SW480 (cell line): ENCODE measurements at places on chromosomes 5 and 9.

DNA sequence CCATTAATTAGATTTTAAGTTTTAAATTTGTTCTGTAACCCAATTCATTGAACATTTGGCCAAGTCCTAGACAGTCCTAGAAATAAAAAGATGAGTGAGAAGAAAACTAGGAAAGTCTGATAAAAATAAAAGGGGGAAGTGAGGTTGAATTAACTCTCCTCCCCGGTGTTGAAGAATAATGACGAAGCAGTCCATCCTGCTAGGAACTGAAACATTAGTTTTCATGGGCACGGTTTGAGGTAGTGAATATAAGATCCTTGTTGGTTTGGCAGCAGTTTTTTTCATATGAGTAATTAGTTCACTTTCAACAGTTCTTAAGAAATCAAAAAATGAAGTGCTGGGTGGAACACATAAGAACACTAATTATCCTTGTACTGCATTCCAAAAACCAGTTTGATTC, 103.1 kb downstream of the MTREX start:
- DNase-seq, result no peak

GRCh38 chr9:38145526-38146053, 76.6 kb upstream of the SHB start:
- no peak for DNase-seq

DNA sequence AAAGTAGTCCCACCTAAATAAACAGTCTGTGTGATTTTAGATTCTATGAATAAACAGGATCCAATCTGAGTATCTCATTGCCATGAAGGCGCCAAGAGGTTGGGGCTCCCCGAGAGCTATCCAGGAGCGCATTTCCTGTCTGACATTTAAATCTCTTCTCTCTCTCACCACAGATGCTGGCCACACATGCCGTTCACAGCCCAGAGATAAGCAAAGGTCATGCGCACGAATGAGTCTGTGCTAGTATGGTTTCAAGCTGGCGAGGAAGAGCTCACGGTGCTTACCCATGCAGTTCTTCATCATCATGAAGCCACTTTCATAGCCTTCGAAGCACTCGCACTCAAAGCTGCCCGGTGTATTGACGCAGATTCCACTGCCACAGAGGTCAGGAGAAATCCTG, 199.4 kb downstream of the FBN2 start:
- DNase-seq, result no peak

- peak; percentile 50 for DNase-seq
Observed at GRCh38 chr9:130539420-130540223, 39.8 kb upstream of the FUBP3 start.

GRCh38 chr5:178238711-178239592, 6.3 kb upstream of the PHYKPL start:
- no peak for DNase-seq

DNA sequence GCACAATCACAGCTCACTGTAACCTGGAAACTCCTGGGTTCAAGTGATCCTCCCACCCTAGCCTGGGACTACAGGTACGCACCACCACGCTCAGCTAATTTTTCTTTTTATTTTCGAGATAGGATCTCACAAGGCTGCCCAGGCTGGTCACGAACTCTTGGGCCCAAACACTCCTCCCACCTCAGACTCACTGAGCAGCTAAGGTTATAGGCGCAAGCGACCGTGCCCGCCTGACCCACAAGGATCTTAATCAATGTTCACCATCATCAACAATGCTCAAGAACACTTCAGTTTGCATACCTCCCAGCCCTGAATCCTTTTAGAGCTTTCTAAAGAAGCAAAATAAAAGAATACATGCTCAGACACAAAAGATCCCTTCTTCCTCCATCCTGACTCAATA, 13.2 kb downstream of the ETF1 start:
- DNase-seq, result no peak

- peak; percentile 63 for DNase-seq
Observed at GRCh38 chr5:171342362-171343111, 33.5 kb downstream of the TLX3 start.

DNA sequence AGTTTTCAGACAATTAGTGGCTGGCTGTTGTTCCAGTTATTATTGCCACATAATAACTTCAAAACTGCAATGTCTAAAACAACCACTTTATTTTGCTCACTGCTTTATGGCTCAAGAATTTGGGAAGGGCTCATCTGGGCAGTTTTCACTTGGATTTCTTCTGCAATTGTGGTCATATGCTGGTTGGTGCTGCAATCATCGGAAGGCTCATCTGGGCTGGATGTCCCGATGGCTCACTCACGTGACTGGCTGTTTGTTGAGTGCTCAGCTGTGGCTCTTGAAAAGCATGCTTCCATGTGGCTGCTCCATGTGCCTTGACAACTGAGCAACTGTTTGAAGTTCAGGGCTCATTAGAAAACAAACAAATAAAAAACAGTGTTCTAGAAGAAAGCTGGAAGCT, 1032.5 kb downstream of the DTWD2 start:
- DNase-seq, result no peak

DNA sequence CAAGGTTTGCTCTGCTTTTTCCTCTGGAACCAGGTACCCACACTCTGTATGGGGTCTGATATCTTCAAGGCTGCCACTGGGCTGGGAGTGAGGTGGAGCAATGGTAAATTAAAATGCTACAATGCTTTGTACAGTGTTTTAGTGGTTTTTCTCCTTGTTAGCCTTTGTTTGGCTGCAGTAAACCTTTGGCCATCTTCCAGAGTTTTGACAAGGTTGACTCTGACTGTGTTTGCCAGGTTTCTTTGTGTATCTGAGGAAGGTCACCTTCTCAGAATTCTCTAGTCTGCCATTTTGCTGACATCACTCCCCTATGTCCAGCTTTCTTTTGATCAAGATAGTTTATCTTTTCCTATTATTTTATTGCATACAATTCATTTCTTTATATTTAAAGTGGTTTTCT, 11.2 kb downstream of the SPATA31D1 start:
- DNase-seq, result no peak

GRCh38 chr5:45098483-45098882, 289.7 kb downstream of the MRPS30 start:
- DNase-seq, result no peak

DNA sequence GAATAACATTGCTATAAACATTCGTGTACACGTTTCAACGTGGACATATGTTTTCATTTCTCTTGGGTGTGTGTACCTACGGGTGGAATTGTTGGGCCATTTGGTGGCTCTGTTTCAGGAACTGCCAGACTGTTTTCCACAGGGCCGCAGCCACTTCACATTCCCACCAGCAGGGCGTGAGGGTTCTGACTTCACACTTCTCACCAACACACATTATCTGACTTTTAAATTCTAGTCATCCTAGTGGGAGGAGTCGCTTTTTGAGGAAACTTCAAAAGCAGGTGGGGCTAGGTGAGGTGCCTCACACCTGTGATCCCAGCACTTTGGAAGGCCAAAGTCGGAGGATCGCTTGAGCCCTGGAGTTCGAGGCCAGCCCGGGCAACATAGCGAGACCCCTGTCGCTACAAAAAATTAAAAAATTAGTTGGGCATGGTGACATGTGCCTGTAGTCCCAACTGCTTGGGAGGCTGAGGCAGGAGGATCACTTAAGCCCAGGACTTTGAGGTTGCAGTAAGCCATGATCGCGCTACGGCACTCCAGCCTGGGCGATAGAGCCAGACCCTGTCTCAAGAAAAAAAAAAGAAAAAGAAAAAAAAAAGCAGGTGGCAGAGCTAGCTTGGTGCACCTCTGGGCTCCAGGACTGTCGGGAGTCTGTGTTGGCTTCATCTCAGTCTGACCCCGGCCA, 28.5 kb downstream of the TSPAN17 start:
- DNase-seq, result peak; percentile 59

- DNase-seq, result no peak
Observed at GRCh38 chr5:133773247-133774202, 161.2 kb upstream of the FSTL4 start.

DNA sequence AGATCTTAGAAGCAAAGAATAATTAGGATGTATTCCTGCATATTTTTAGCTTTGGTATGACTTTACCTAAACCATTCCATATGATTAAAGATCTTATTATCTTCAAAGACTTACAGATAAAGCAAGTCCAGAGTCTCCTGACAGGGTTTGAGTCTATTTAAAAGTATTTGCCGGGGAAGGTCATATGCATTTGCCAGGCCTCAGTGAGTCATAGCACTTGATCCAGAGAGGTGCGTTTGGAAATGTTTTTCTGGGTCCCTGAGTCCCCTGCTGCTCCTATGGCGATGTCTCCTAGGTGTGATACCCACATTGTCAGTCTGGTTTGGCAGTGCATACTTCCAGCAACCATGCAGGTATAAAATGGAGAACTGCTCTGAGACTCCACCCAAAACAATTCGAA, 217.0 kb downstream of the FBXL7 start:
- no peak for DNase-seq

GRCh38 chr5:135448791-135449507, 1.8 kb upstream of the DCANP1 start:
- peak; percentile 64 for DNase-seq

DNA sequence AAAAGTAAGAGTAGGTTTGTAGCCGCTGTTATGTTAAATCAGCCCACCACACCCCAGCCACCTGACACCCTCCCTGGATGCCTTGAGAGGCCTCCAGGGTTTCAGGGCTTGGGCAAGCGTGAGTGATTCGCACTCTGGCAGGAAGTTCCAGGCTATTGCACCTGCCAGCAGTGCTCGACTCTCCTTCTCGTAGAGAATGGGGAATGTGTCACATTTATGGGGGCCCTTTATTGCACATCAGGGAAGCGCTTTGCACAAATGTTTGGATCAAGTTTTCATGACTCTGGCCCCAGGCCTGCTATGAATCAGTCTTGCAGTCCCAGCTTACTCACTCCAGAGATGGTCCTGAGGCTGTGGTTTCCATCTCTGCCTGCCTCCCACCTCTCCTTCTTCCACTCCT, 66.1 kb upstream of the ADRA1B start:
- no peak for DNase-seq

GRCh38 chr5:132491368-132492364, 1.1 kb upstream of the IRF1 start:
- no peak for DNase-seq

DNA sequence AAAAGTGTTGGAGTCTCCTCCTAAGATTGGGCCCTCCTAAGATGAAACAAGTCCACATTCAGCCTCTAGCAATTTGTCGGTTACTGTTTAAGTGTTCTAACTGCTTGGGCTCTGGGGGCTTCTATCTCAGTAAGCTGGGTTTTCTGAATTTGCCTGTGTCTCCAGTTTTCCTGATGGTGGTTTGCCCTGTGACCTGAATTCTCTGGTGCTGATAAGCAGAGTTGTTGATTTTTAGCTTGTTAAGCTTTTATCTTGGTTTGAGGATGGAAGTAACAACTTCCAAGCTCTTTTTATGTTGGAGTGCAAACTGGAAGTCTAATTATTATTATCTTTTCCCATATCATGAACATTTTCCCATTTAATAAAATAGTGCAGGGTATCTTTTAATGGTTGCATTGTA, 30.9 kb downstream of the HSD17B4 start:
- no peak for DNase-seq

GRCh38 chr9:78606001-78606379, 309.1 kb downstream of the PSAT1 start:
- DNase-seq, result no peak

- no peak for DNase-seq
Observed at GRCh38 chr9:132631685-132632084, 38.1 kb downstream of the DDX31 start.

DNA sequence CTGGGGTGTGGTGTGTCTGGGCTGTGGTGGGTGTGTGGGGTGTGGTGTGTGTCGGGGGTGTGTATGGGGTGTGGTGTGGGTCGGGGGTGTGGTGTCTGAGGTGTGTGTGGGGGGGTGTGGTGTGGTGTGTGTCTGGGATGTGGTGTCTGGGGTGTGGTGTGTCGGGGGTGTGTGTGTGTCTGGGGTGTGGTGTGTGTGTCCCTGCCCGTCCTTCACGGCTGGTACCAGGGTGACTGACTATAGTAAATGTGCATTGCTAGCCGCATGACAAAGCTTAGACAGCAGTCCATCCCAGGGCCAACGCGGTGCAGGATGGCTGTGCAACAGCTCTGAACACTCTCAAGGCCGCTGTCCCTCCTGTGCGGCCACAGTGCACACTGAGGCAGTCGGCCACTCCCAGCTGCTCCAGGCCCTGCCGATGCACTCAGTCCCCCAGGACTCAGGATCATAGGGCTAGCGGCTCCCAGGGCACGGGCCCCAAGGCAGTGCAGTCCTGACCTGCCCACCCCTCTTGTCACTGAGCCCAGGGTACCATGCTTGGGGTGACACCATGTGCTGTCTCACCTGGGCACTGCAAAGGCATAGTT, 54.0 kb downstream of the SECISBP2 start:
- peak; percentile 7 for DNase-seq

DNA sequence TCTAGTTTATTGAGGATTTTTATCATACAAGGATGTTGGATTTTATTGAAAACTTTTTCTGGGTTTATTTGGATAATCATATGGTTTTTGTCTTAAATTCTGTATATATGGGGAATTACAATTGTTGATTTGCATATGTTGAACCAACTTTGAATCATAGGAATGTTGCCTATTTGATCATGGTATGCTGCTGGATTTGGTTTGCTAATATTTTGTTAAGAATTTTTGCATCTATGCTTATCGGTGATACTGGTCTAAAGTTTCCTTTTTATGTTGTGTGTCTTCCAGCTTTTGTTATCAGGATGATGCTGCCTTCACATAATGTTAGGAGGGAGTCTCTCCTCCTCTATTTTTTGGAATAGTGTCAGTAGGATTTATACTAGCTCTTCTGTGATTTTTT, 745.0 kb downstream of the PRELID2 start:
- DNase-seq, result no peak
